ENCODE measurements at places on chromosomes 7 and 10. TPM values are rescaled to one million over a fixed set of nuclear protein-coding genes. Genes with fewer than 3 reads are reported as not detected.

IL6 gene
- total RNA-seq: 3.8 TPM

SORBS1 gene
- total RNA-seq: 0.74 TPM

TCERG1L gene
- total RNA-seq: not detected

C10orf53 gene
- total RNA-seq: not detected

PKD2L1 gene
- total RNA-seq: not detected

CFAP46 gene
- total RNA-seq: 0.09 TPM

PAPOLB gene
- total RNA-seq: not detected

DPP6 gene
- total RNA-seq: not detected

STAG3 gene
- total RNA-seq: 0.90 TPM

LHFPL3 gene
- not detected for total RNA-seq

TFR2 gene
- total RNA-seq: 0.08 TPM

DGKI gene
- 4.7 TPM for total RNA-seq

GRM3 gene
- total RNA-seq: not detected

NEUROD6 gene
- total RNA-seq: not detected

SOSTDC1 gene
- not detected for total RNA-seq

FAM221A gene
- 1.4 TPM for total RNA-seq

TMEM236 gene
- total RNA-seq: 0.09 TPM

CDC14C gene
- total RNA-seq: not detected

AGR3 gene
- total RNA-seq: not detected

PRXL2A gene
- 0.90 TPM for total RNA-seq

ZNF853 gene
- 1.6 TPM for total RNA-seq

OPN1SW gene
- total RNA-seq: not detected

PKD1L1 gene
- total RNA-seq: under 0.01 TPM

NUPR2 gene
- total RNA-seq: not detected

All from fibroblast of the aortic adventitia (primary cell).